ENCODE measurements at places on chromosomes 11 and 22.
A peak's percentile ranks its signal among the peaks of the same experiment; 100 is the strongest.

DNA sequence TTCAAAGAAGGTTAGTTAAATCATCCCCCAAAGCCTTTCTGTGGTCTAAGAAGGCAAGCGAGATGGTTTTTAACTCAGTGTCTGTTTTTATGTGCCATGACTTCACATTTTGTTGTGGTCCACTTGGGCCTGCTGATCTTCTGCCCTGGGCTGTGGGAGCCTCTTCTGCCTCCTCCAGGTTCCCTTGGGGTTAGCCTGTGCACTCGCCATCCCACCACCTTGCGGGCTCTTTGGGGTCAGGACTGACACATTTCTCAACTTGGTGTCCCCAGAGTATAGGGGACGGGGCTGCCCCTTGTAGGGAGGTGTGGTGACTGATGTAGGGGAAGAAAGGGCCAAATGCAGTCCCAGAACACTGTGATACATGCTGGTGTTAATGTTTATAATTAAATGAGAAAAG lies 207.0 kb downstream of the TBC1D22A start:
- no peak for DNase-seq

DNA sequence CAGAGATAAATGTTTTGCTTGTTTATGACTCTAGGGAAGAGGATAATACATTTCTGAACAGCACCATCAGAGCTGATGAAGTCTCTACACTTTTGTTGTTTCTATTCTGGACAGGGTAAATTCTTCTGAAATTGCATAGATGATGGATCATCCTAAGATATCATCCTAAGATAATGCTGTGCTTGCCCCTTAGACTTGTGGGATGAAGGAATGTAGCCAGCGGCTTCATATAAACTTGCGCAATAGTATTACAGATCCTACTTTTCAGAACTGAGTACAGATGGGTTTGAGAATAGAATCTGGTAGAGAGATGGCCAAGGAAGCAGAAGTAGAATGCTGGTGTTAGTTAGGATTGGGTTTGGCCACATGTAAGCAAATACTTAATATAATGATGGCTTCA lies 61.0 kb downstream of the NCAM1 start:
- DNase-seq = no peak

DNA sequence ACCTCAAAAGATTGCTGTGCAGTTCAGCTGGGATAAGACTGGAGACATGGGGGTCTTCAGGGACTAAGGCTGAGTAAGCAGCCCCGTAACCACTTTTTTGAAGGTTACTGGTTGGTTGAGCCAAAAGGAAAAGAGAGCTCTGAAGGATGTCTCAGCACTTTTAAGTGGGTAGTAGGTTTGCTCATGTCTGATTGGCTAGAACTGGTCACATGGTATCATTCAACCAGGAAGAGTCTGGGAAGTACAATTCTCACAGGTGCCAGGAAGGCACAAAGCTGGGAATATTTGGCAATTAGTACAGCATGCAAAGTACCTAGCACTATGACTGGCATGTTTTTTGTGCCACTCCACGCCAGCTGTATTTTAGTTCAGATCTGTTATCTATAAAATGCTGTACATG lies 58.1 kb downstream of the SNX19 start:
- DNase-seq = no peak

- peak; percentile 76 for DNase-seq
Observed at GRCh38 chr11:57248780-57249383, 11.8 kb upstream of the APLNR start.

DNA sequence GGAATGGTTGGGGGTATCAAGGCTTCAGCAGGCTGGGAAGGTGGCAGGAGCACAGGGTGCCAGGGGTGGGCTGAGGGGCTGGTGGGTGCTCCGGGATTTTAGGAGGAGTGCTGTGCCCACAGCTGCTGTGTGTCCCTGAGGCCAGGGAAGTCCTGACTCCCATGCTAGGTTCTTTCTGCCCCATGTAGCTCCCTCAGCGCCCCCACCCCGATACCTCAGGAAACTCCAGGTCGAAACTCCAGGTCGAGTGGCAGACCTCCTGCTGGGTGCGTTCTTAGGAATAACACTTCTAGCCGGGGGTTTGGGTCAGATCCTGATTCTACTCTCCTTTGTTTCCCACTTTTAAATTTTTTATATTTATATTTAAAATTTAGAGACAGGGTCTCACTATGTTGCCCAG lies 8.3 kb downstream of the AP2A2 start:
- DNase-seq = no peak
